ENCODE measurements at places on chromosomes 1 and 21.

DNA sequence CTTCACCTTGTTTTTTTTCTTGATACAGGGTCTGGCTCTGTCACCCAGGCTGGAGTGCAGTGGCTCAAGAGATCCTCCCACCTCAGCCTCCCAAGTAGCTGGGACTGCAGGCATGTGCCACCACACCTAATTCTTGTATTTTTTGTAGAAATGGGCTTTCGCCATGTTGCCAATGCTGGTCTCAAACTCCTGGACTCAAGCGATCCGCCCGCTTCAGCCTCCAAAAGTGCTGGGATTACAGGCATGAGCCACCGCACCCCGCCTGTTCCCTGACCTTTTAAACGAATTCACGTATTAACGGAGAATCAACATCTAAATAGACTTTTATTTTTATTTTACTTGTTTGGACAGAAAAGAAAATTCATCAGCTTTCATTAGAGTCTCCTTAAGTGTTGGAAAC is 104.8 kb downstream of the PGBD5 start:
- DNase-seq, result no peak

DNA sequence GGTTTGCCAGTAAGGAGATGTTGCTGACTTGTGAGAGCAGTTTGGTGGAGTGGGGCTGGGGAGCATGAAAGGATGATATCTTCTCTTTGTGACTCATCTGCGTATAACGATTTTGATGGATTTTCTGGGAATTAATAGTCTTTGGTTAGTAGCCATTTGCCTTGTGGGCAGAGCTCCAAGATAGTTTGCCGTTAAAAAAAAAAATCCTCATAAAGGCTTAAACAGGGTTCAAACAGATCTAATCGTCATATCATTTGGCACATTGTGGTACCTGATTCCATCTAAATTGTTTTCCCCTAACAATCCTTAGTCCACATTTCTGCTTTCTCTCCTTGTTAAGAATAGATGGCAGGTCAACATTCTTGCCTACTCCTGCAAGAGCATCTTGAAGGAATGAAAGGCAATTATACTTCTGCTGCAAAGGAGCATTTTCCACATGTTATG is 168.0 kb downstream of the PPP1R12B start:
- DNase-seq, result no peak

GRCh38 chr1:10271869-10272268 is 61.5 kb downstream of the KIF1B start:
- no peak for DNase-seq

DNA sequence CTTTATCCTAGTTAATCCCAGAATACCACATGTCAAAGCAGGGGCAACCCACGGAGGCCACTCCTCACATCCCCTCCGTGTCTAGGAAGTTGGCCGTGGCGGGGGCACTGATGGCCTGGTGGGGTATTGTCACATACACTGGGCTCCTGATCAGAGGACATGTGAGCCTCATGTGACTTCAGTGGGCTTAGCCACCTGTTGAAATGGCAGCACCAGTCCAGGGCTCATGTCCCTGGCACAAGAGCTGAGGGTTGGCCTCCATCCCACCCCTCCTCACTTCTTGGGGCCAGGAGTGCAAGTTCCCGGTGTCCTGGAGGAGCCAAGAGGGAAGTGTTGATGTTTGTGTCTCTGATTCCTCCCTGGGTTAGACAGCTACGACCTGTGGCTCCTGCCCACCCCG is 313.4 kb downstream of the CAMTA1 start:
- no peak for DNase-seq

DNA sequence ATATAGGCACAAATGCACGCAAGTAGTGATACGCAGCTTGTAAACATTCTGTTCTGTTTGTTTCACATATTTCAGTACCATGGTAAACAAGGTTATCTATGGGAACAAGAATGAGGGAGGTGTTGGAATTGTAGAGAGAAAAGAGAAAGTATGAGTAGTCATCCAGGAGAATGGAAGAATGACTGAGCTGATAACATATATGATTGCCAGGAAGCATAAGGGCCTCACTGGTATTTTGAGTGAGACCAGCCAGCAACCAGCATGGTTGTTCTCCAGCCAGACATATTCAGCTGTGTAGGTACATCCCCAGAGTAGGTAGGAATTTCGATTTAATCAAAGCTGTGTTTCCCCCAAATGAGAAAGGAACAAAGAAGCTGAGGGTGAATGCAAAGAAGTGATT is 58.9 kb upstream of the ARTN start:
- no peak for DNase-seq

DNA sequence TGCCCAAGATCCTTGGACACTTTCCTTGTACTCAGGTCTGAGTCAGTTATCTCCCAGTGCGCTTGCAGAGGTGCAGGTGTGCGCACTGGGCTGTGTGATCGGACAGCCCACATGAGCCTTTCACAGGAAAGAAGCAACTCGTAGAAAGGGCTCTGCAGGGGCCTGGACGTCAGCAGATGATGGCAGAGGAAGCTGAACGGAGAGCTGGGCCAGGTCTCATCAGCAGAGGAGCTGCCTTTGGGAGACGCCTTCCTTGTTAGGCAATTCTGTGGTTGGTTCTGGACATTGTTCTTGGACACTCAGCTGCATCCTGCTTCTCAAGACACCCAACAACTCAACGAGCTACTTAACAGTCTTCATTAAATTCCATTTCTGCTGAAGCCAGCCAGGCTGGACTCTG is 7.5 kb upstream of the PROK1 start:
- DNase-seq, result no peak

GRCh38 chr1:201573030-201573429 is 34.1 kb downstream of the NAV1 start:
- DNase-seq, result no peak

DNA sequence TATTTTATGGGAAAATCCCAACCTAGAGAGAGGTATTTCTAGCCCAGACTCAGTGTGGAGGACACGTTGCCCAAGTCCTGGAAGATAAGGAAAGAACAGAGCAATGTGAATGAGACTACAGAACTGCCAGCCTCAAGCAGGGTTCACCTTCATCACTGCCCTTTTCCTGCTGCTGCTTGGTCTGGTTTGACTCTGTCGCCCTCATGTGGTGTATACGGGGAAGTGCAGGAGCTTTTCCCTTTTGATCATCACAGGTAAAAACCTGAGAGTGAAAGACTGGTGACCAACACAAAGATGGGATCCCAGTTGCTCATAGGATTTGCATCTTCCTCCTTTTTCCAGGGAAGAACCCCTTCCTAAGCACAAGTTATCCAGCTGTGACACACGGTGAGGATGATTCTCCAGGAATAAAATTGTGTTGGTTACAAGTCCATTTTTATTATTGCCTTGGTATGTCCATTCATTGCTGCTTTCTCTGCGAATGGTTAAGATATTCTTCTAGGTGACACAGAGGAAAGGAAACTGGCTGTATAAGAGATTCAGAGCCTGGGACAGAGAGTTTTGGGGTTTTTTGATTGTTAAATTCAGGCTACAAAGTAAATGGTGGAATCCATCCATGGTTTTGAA is 89.5 kb upstream of the CD53 start:
- peak; percentile 77 for DNase-seq

DNA sequence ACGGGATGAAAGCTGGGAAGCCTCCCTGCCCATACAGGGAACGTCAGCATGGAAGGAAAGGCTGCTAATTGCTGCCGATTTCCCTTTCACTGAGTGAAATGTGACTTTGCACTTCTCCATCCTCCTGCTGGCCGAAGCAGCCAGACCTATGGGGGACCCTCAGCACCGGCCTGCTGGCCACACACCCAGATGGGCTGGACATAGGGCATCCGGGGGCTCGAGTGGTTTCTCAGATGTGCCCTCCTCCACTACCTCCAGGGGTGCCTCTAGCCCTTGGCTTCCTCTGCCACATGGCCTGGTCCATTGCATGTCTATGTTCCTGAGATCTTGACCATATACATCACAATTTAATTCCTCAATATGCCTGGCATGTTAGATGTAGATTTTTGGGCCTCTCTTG is 79.7 kb downstream of the LRRN2 start:
- no peak for DNase-seq

DNA sequence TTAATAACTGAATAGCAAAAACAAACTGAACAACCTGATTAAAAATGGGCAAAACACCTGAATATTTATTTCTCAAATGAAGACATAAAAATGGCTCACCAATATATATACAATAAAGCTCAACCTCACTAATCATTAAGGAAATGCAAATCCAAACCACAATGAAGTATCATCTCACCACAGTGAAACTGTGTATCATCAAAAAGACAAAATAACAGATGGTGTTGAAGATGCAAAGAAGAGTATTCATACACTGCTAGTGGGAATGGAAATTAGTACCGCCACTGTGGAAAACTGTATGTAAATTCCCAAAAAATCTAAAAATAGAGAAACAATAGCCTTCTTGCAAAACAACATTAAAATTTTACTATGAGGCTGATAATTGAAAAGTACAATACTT is 1660.1 kb upstream of the B3GALT2 start:
- DNase-seq, result no peak

DNA sequence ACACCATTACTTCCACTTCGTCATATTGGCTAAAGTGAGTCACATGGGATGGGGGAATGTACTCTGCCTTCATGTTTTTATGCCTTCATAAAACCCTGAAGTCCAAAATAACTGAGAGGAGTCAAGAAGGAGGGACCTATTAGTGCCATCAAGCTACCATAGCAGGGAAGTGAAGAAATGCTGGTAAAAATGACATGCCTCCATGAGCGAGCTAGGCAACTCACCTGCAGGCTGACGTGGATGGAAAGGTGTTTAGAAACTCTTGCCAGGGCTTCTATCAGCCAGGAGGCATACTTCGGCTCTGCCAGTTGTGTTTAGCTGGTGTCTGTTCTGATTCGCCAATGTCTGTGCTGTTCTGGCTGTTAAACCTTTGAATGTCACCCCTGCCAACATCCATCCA is 424.4 kb upstream of the USP24 start:
- DNase-seq, result no peak

GRCh38 chr1:211633524-211633846 is 41.9 kb downstream of the NEK2 start:
- DNase-seq, result no peak

- no peak for DNase-seq
These were observed 126.3 kb upstream of the F3 start for GRCh38 chr1:94667818-94668217.

DNA sequence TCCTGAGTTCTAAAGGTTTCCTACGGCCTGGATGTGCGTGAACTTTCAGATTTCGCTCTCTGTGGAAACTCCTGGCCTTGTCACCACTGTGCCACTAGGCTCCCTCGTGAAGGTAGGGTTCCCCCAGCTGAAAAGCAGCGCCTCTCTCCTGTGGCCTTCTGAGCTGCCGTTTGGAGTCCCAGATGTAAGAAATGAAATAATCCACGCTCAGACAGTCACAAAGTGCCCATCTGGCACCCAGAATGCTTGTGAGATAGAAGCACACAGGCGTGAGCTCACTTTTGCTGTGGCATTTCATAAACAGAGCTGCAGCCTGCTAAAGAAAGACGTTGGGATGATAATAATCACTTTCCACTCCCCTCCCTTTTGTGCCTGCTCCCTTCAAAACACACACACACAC is 65.8 kb downstream of the LMO4 start:
- no peak for DNase-seq

DNA sequence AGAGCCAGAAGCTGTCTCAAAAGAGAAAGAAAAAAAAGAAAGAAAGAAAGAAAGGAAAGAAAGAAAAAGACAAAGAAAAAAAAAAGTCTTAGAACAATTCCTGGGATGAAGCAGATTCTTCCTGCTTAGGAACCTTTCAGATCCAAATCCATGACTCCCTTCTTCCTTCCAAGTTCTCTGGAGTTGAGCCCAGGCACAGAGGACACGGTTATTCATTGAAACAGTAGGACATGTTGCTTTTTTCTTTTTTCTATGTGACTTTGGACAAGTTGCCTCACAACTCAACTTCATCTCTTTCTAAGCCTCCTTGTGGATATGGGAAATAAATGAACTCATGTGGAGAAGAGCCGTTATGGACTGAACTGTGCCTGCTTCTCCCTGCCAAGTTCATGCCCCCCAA is 14.7 kb upstream of the TNFRSF8 start:
- no peak for DNase-seq

DNA sequence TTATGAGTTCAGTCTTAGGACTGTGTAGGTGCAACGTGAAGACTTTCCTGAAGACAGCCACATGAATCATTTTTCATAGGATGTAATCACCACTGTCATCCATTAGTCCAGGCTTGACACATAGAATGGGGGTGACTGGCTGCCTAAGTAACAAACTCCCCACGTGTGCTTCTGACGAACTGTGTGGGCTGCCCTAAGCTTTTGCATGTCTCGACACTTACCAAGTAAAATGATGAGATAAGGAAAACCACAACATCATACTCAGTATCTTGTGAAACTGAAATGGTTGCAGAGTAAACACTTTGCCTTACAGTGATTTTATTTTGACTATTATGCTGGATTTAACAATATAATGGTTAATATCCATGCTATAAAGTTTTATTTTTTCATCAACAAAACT is 19.5 kb downstream of the ERG start:
- DNase-seq, result peak; percentile 30

DNA sequence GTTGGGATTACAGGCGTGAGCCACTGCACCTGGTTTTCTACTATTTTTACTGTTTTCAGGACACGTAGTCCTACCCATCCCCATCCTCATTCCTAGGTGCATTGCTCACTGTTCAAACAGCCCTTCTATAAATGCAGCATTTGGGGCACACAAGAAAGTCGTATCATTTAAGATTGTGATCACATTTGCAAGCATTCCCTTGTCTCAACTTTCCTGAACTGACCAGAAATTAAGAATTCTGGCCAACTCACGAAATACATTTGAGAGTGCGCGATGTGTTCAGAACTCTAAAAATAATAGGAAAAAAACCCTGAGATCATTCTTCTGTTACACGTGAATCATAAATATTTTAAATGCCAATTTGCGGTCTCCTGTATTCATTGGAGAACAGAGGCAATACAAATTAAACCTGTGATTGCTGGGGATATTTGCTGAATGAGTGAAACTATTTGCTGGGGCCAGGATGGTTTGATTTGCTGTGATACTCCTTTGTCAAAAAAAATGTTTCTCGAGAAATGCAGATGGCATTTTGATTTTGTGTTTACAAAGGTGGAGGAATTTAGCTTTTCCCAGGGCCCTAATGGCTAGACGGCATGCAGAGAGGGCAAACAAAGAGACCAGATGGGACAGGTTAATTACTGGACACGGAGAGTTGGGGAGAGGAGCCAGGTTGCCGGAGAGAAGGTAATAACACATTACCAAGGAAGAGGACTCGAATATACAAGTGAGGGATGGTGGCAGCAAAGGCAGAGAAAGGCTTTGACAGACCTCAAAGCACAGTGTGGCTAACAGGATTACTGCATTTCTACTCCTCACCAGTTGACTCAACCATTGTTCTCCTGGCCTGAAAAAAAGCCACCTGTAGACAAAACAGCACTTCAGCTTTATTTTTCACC is 38.4 kb downstream of the STPG1 start:
- DNase-seq, result no peak

- DNase-seq, result peak; percentile 18
These were observed 79.7 kb upstream of the RAB4A start for GRCh38 chr1:229191066-229191674.

DNA sequence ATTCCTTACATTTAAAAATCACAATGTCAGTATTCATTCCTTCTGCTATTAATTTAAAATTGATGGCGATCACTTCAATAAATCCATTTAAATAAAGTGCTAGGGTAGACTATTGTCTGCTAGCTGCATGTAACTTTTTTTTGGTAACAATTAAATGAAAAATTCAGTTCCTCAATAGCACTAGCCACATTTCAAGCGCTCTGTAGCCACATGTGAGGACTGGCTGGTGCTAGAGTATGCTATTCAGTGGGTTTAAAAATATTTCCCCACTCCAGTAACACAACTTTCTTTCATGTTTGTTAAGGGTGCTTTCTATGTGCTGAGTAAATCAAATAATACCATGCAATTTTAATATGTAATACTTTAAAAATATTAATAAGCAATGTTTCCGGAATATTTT is 108.2 kb downstream of the LTN1 start:
- peak; percentile 25 for DNase-seq

- no peak for DNase-seq
These were observed 50.5 kb upstream of the PRELP start for GRCh38 chr1:203424861-203425662.
